ENCODE measurements at places on chromosomes 3 and 15. TPM values are rescaled to one million over a fixed set of nuclear protein-coding genes. Genes with fewer than 3 reads are reported as not detected.
A peak's percentile ranks its signal among the peaks of the same experiment; 100 is the strongest.

- H3K4me3 ChIP-seq: peak overlapping the region; percentile 10
- H3K4me1 ChIP-seq: peaks cover 62% of the 10 kb centered on the region
- peaks cover 11% of the 10 kb centered on the region for H3K36me3 ChIP-seq
- DNase-seq: no peak
- H3K27ac ChIP-seq: peak overlapping the region; percentile 97
- no peaks in the 10 kb centered on the region for H3K27me3 ChIP-seq
Measured at GRCh38 chr3:194139814-194140391, 4.0 kb downstream of the HES1 start.

DNA sequence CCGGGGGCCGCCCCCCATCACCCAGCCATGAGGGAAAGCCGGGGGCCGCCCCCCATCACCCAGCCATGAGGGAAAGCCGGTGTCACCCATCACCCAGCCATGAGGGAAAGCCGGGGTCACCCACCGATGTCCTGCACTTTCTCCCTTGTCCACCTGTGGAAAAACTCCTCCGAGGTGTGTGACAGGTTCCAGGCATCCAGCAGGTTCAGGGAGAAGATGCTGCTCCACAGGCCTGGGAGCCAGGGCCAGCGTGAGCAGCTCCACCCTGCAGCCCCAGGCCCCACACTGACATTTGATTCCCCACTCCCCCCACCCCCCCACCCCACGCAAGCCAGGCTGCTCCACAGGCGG, 15.5 kb upstream of the EHD4 start:
- no peak overlapping the region for H3K4me3 ChIP-seq
- no peak for DNase-seq
- H3K36me3 ChIP-seq: no peaks in the 10 kb centered on the region

GRCh38 chr3:113658107-113658506, 38.3 kb downstream of the USF3 start:
- no peak overlapping the region for H3K27ac ChIP-seq
- H3K4me3 ChIP-seq: no peak overlapping the region
- H3K4me1 ChIP-seq: no peaks in the 10 kb centered on the region
- no peak for DNase-seq
- no peaks in the 10 kb centered on the region for H3K36me3 ChIP-seq

- H3K36me3 ChIP-seq: no peaks in the 10 kb centered on the region
- H3K4me1 ChIP-seq: no peaks in the 10 kb centered on the region
- no peak overlapping the region for H3K4me3 ChIP-seq
- no peaks in the 10 kb centered on the region for H3K27me3 ChIP-seq
- DNase-seq: no peak
Measured at GRCh38 chr3:5613599-5613998, 426.1 kb downstream of the EDEM1 start.

GRCh38 chr3:107578091-107578490, 55.3 kb downstream of the BBX start:
- DNase-seq: no peak
- no peaks in the 10 kb centered on the region for H3K36me3 ChIP-seq
- H3K27ac ChIP-seq: no peak overlapping the region

The TMIE gene
- not detected for total RNA-seq

The CCDC33 gene
- not detected for total RNA-seq

The TERC gene
- total RNA-seq: 21.6 TPM

The LOXL1 gene
- total RNA-seq: not detected

The C2CD4A gene
- total RNA-seq: not detected

All from K562 (cell line).